ENCODE measurements at places on chromosomes 16 and 17. TPM values are rescaled to one million over a fixed set of nuclear protein-coding genes. Genes with fewer than 3 reads are reported as not detected.

FOXL1 gene
- 2.7 TPM for total RNA-seq

OTOP3 gene
- not detected for total RNA-seq

MPO gene
- 0.09 TPM for total RNA-seq

APRT gene
- 78.5 TPM for total RNA-seq

TP53TG3 gene
- total RNA-seq, result not detected

TBC1D28 gene
- total RNA-seq, result not detected

FAM20A gene
- total RNA-seq, result 22.9 TPM

YBX2 gene
- total RNA-seq, result not detected

SLX4 gene
- total RNA-seq, result 2.7 TPM

IGF2BP1 gene
- total RNA-seq, result 1.1 TPM

Data from smooth muscle cell of bladder (primary cell).